ENCODE measurements at places on chromosomes 7 and 10. TPM values are rescaled to one million over a fixed set of nuclear protein-coding genes. Genes with fewer than 3 reads are reported as not detected.
A peak's percentile ranks its signal among the peaks of the same experiment; 100 is the strongest.

GRCh38 chr7:135147899-135148721 lies at the start of gene TMEM140:
Gene TMEM140 (plus strand): TSS chr7:135148072. CDS start chr7:135164442, 16,370 bp downstream.
- ATAC-seq: peak; percentile 82

The ITGB1 gene
- 102 TPM for total RNA-seq

The CCDC186 gene
- total RNA-seq: 19.7 TPM

DNA sequence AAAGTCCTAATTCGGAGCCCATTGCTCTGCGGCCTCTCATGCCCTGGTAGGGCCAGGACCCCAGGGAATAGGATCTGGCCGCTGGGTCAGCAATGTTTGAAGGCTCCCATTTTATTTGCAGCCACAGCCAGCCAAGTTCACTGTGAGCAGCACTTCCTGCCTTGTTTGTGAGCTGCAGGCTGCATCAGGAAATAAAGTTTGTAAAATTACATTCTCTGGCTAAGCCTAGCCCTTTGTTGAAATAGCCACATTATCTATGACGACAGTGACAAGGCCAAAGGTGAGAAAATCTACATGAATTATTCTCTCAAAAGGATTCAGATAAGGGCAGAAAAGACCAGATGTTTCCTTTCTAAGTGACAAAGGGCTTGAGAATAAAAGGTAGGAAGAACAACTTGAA lies 23.7 kb upstream of the ITGB1 start:
- ATAC-seq: peak; percentile 41

DNA sequence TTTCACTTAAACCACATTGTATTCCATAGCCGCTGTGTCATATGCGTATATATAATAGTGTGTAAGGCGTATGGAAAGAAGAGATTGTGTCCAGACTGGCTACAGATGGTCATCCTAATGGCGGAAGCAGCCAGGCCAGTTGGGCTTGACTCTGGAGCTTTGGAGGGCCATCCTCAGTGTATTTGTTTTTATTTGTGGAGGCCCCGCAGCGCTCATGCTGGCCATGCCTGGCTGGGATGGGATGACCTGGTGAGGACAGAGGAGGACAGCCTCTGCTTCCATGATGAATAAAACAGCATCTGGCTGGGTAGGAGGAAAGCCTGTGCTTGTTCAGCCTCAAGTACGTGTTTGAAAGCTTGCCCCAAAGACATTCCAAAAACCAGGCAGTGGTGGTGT lies 220.3 kb downstream of the EBF3 start:
- no peak for ATAC-seq

The C10orf53 gene
- total RNA-seq: not detected

DNA sequence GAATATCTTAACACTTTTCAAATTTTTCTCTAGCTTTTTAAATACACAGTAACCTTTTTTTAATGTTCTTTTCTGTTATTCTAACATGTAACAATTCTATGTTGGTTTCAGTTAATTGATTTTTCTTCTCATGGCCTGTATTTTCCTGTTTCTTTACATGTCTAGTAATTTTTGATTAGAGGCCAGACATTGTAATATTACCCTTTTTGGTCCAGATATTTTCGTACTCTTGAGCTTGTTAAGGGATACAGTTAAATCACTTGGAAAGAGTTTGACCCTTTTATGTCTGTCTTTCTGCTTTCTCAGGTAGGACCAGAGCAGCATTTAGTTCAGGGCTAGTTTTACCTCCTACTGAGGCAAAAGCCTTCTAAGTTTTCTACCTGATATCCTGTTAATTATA lies 45.0 kb downstream of the BICC1 start:
- ATAC-seq: no peak

The SEMA3A gene
- 0.56 TPM for total RNA-seq
